ENCODE measurements at places on chromosomes 1 and 21.

DNA sequence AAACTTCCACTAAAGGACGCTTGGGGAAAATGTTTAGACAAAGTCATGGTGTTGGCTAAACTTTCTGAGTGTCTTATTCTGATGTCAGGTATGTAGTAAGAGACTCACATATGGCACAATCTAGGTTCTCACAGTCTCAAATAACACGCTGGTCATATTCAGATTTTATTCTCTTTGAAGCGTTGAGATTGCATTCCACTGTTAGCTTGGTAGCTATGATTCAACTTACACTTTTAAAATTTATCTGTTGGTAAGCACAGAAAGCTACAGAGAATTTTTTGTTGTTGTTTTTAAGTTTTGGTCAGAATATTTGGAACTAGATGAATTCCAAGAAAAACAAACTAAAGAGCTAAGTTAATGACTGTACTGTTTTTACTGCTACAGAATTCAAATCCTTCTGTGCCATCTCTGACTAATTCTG, 126.7 kb downstream of the PRRX1 start:
- no peak for DNase-seq

- no peak for DNase-seq
Observed at GRCh38 chr21:33264561-33264960, 1.6 kb upstream of the IL10RB start.

GRCh38 chr21:37374027-37374426, 7.5 kb downstream of the DYRK1A start:
- DNase-seq, result no peak

GRCh38 chr1:101697072-101697471, 299.7 kb downstream of the OLFM3 start:
- peak; percentile 57 for DNase-seq

- DNase-seq, result peak; percentile 75
Observed at GRCh38 chr21:42220138-42220701, 1.3 kb downstream of the ABCG1 start.

DNA sequence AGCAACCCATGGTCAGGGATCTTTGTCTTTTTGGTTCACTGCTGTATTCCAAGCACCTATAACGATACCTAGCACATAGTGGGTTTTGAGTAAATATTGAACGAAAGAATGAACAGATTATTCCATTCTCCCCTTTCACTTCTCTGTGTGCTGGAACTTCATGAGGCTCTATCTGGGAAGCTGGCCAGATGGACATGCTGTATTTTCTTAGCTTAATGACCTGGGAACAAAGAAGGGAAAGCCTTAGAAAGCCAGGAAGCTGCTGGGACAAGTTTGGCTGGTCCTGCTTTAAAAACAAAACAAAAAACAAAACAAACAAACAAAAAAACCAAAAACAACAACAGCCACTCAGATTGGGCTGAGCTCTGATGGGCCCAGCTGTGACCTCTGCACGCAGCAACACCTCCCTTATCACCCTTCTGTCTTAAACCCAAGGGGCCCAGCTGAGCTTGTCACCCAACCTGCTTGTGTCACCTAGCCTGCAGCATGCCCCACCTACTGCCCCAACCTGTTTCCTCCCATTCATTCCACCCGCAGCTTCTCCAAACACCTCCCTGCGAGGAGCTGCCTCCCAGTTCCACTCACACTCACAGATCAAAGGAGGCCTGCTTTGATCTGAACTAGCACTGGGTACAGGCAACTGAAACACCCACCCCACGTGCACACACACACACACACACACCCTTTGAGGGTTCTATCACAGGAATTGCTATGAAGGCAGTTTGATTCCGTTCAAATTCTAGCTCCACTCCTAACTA, 37.1 kb downstream of the SLC30A1 start:
- no peak for DNase-seq

DNA sequence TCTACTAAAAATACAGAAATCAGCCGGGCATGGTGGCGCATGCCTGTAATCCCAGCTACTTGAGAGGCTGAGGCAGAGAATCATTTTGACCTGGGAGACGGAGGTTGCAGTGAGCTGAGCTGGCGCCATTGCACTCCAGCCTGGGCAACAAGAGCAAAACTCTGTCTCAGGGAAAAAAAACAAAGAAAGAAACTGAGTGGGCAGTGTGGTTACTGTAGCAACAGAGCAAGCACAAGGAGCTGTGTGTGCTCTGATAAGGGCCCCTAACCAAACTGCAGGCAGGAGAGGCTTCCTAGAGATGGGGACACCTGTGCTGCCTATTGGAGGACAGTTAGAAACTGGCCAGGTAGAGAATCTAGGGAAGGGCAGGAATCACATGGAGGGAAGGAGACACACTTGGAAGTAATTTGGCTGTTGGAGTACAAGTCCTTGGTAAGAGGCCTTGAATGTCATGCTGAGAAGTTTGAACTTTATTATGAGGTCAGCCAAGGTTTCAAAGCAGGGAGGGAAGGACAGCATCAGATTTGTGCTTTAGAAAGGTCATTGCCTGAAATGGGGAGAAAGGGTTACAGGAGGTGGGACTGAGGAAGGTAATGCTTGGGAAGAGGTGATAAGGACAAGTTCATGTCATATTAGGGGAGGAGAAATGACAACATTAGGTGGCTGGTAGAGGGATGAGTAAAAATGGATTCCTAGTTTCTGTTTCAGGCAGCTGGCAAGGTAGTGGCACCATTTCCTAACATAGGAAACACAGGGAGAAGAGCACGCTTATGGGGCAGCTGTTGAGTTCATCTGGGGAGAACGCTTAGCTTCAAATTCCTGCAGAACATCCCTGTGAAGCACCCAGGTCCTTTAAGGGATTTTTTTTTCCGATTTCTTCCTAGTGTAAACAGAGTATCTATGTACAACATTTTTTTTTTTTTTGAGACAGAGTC, 69.2 kb upstream of the ARTN start:
- no peak for DNase-seq

DNA sequence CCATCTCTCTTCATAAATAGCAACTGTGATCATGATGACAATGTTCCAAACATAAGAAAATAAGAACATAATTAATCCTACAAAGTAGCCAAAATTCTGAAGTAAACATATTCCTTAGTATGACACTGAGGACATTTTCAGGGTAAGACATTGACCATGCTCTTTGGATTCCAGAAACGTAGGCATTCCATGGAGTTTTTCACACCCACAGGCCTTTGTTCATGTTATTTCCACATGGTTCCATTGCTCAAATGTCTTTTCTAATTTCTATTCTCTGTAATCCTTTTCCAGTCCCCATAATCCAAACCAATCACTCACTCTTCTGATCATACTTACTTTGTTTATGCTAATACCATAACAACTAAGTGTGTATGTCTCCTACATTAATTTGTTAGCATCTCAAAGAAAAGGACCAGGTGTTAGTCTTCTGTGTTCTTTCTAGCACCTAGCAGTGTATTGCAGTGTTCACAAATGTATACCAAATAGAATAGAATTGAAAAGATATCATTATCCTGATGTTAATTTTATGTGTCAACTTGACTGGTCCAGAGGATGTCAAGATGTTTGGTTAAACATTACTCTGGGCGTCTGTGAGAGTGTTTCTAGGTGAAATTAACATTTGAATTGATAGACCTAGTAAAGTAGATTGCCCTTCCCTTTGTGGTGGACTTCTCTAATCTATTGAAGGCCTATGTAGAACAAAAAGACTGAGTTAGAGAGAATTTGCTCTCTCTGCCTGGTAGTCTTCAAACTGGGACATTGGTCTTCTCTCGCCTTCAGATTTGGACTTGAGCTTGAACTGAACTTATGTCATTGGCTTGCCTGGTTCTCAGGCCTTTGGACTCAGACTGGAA, 516.6 kb downstream of the PTPRC start:
- DNase-seq, result no peak

DNA sequence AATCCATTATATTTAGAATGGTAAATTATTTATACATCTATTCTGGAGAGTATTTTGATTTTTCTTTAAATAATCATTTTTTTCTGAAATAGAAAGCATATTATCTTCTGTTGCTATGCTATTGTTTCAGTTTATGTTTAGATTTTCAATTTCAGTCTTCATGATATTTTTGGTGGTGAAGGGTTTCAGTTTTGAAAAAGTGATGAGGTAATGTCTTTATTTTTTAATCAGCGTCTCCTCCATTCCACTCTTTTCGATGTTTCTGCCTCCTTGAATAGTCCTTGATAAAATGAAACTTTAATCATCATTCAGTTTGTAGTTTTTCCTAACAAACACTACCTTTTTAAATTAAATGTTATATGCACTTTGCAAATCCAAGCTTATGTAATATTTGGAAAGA, 428.6 kb downstream of the PTPRC start:
- no peak for DNase-seq

GRCh38 chr1:6580593-6581409, 1.0 kb downstream of the ZBTB48 start:
- peak; percentile 52 for DNase-seq

- no peak for DNase-seq
Observed at GRCh38 chr1:84377480-84378095, 20.7 kb upstream of the DNASE2B start.

DNA sequence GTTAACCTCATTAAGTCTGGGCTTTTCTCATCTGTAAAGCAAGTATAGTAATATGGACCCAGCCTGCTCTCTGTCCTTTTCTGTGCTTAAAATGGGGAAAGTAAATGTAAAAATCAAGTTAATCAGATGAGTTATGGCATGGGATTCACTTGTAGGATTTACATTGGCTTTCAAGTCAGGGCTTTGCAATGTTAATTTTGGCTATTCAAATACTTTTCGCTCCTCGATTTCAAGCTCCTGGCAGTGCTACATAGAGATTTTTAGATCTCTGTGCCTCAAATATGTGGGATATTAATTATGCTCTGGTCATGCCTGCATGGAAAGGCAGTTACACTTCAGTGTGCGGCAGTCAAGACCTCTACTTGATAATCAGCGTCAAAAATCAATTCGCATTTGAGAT, 709.8 kb downstream of the LTN1 start:
- no peak for DNase-seq

DNA sequence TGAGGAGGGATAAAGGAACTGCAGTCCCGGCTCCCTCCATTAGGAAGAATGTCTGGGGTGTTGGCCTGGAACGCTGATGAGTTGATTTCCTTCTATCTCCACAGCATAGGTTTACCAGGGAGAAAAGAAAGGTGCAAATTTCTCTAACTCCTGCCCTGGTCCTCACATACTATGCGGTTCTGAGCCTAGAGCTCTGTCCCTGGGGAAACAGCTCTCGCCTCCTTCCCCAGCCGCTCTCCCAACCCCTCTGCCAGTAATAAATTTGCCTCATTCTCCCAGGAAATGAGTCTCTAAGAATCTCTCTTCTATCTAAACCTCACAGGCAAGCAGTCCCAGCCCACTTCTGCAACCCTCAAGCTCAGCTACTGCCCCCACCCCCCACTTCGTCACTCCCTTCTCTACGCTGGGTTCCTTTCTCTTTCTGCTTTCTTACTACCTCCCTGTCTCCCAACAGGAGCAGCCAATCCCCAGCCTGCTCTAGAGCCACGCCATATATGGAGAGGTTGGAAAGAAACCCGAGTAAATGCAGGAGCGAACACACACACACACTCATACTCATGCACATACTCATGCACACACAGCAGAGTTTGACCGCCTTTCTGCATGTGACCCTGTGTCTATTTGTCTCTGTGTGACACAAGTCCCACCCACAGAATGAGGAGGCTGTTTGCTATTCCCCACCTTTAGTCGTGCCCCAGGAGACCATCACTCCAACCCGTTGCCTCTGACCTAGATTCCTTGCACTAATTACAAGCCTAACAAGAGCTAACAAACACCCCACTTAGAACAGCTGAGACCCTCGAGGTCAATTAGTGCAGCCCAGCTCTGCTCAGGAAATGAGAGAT, 13.4 kb downstream of the PLEKHO1 start:
- peak; percentile 98 for DNase-seq

- no peak for DNase-seq
Observed at GRCh38 chr1:91804546-91805023, 81.4 kb downstream of the TGFBR3 start.

DNA sequence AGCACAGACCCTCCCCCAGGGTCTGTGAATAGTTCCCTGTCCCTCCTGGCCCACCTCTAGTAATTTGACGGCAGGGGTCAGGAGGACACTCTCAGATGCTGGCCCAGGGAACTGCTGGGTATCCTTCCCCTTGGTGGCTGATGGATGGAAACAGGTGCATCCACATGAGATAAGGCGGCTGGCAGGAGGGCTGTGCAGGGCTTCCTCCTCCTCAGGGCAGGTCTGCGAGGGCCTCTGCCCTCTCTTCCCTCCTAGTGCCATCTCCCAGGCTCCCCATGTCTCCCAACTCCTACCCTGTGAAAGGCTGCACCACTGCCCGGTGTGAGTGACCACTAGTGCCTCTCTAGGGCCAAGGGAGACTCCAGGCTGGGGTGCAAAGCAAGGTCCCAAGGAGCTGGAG, 123.9 kb downstream of the GLIS1 start:
- DNase-seq, result no peak

- DNase-seq, result no peak
Observed at GRCh38 chr1:183769956-183770815, 34.7 kb upstream of the RGL1 start.

GRCh38 chr21:38599381-38599975, 101.2 kb upstream of the ERG start:
- DNase-seq, result no peak

DNA sequence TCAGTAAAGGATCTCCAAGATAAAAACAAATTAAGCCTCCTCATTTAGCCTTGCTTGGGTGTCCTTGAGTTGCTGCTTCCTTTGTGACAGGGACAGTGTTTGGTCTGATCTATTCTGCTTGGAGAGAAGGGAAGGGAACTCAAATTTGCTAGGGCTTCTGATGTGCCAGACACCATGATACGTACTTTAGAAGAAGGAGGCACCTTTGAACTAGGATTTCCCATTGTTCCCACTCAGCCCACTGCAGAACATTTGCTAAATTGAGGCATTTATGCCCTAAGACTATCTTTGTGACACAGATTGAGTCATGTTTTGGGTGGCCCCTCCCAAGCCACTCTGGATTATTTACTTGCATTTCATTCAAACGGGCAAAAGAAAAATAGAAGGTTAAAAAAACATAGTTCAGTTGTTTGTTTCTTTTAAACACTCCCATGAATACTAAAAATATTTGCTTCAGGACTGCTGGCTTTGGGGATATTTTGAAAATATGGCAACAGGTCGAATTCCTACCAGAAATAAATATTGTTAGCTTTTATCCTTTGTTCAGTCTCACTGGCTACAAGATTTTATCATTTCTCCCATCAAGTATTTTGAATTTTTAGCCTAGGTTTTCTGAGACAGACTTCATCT, 81.9 kb upstream of the WLS start:
- DNase-seq, result no peak

DNA sequence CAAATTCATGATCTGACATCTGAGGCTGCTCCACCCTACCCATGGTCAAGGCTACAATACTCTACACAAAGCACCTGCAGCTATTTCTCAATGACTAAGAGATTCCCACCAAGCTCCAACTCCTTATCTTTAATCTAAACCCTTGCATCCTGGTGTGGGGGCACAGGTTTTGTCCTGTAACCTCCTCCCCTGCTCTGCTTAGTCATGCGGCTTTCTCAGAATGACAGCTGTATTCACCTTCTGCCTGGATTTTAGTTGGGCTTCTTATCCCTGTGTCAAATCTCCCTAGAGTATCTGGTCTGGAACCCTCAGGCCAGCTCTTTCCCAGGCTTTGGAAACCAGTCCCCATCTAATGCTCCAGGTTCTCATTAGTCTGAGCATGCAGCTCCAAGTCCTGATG, 159.0 kb downstream of the BARHL2 start:
- no peak for DNase-seq

All from A673 (cell line).